ENCODE measurements at places on chromosomes 1 and 21. TPM values are rescaled to one million over a fixed set of nuclear protein-coding genes. Genes with fewer than 3 reads are reported as not detected.

YBEY gene
- total RNA-seq: 8.9 TPM

PROK1 gene
- 0.50 TPM for total RNA-seq

ASTN1 gene
- 0.13 TPM for total RNA-seq

EPHA2 gene
- 15.3 TPM for total RNA-seq

KRTAP20-4 gene
- total RNA-seq: not detected

ZBED6 gene
- total RNA-seq: 28.1 TPM

TAL1 gene
- total RNA-seq: 21.1 TPM

DAB1 gene
- total RNA-seq: 0.48 TPM

GJB5 gene
- not detected for total RNA-seq

SLC1A7 gene
- 0.19 TPM for total RNA-seq

SLFNL1 gene
- total RNA-seq: 0.72 TPM

DNA sequence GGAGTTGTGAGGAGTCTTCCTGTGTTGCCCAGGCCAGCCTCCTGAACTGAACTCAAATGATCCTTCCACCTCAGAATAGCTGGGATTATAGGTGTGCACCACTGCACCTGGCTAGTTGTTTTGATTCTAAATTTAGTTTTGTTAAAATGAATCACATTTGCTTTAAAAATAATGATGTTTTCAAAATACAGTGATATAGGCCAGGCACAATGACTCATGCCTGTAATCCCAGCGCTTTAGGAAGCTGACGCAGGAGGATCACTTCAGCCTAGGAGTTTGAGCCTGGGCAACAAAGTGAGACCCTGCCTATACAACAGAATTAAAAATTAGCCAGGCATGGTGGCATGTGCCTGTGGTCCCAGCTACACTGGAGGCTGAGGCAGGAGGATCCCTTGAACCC is 24.3 kb downstream of the RTCA start:
- no peak for DNase-seq

DNA sequence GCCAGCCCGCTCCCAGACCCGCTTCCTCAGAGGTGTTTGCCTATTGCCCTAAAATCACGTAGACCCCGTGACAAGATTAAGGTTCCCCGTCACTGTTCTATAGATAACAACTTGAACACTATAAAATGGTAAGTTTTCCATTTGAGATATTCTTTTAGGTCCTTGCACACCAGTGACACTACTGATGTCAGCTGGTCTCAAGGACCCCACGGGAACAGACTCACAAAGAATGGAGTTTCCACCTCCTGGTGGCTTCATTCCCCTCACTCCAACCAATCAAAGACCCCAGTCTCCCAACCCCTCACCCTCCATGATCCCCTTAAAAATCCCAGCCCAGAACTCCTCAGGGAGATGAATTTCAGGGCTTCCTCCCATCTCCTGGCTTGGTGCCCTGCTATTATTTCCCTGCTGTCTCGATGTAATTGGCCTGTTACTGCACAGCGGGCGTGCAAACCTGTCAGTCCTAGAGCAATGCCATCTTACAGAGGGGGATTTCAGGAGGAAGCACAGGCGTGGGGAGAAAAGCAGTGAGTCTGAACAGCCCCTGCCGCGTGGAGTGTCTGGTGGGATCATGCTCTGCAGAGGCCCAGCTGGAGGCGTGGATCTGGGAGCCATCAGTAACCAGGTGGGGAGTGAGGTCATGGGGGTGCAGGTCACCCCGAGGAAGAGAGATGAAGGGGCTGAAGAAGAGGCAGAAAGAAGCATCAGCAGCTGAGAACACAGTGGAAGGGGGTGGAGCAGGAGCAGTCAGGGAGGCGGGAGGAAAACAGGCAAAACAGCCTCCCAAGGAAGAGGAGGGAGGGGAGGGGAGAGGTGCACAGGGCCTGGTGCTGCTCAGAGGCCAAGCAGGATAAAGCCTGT is 35.1 kb upstream of the LBR start:
- DNase-seq: no peak

GRCh38 chr1:199135901-199136300 is 497.1 kb downstream of the PTPRC start:
- DNase-seq: no peak

GRCh38 chr1:199751962-199752687 is 275.4 kb upstream of the NR5A2 start:
- DNase-seq: no peak

DNA sequence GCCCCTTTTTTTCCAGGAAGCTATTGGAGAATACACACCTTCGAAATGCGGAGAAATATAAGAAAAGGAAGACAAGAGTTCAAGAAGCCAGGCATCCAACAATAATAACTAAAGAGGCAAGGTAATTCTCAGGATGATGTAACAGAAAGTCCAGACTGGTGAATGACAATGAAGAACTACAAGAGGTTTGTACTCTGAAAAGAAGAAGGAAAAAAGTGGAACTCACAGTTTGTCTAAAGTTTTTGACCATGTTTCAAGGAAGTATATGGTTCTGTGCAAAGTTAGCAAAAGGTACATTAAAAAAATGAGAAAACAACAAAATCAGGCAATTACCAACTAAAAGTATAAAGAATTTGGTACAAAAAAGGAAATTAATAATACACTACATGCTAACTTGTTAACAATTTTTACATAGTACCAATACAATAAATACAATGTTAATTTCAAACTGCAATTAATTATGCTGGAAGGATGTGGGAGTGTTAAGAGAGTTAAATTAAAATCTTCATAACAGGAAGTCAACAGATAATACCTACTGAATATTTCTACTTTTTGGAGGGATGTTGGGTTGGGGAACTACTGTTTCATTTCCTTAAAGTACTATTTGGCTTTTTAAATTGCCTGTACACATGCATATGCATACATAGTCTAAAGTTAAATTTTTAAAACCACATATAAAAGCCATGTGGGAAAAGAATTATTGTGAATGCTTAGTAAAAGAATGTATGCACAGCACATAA is 12.9 kb upstream of the CD55 start:
- no peak for DNase-seq

DNA sequence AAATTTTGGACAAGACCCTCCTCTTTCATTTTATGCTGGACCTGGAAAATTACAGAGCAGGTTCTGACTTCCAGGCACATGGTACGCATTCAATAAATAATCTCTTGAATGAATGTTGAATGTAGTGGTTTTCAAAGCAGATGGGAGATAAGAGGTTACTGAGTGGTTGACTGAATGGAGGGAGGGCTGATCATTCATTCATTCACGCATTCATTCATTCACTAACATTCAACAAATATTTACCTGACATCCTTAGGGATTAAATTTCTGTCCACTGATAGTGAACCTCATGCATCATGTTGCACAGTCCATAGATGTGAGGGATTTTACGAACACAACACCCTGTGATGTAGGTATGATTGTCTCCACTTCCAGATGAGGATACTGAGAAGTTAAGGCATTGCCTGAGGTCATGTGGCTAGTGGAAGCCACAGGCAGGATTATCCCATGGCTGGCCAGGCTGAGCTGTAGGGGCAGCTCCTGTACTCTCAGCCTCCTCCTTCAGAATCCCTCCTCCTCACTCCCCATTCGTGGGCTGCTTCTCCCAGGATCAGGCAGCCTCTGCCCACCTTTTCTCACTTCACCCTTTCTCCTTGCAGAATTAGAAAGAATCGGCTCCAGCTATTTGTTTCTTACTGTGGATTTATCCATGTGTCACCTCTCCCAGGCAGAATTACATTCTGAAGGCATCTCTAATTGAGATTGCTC is 48.4 kb upstream of the ATP5PO start:
- DNase-seq: no peak

DNA sequence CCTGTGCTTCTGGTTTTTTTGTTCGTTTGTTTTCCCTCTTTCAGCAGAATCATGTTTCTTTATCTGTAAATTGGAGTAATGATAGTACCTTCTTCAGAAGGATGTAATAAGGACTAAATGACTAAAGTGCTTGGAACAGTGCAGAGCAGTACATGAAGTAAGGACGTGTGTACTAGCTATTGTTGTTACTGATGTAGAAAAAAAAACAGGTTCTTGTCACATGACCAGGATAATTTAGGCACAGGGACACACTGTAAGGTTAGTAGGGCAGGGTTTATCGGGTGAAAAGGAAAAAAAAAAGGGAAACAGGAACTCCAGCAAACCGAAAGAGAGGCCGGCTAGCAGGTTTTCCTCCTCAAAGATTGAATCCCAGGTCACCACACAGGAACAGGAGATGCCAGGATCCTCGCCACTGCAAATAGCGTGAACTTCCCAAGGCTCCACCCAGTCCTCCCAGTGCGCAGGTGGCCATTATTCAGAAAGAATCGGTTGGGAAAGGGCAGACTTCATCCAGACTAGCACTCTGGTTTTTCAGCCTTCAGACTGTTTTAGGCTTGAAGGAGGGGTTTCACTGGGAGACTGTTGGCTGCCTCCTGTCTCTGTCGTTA is 63.8 kb upstream of the PRRC2C start:
- DNase-seq: no peak

GRCh38 chr1:174747613-174748012 is 252.1 kb upstream of the CACYBP start:
- no peak for DNase-seq

GRCh38 chr21:21200939-21201615 is 202.9 kb downstream of the NCAM2 start:
- DNase-seq: no peak

GRCh38 chr1:204499511-204500468 is 5.2 kb upstream of the PIK3C2B start:
- DNase-seq: no peak

GRCh38 chr1:201515895-201516294 is 9.0 kb upstream of the CSRP1 start:
- no peak for DNase-seq

DNA sequence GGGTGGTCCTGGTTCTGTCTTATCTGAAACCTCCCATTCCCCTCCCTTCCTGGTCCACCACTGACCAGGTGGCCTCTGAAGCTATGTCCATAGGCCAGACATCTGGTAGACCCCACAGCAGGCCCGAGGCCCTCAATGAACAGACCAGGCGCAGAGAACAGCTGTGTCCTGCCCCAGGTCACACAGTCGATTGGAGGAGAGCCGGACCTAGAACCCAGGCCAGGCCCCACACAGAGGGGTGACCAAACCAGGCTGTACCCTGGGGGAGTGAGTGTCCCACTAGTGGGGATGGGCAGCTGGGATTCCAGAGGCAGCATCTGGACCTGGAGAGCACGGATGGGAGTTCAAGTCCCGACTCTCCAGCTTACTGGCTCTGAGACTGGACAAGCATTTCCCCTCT is 29.2 kb downstream of the RNU1-1 start:
- no peak for DNase-seq

DNA sequence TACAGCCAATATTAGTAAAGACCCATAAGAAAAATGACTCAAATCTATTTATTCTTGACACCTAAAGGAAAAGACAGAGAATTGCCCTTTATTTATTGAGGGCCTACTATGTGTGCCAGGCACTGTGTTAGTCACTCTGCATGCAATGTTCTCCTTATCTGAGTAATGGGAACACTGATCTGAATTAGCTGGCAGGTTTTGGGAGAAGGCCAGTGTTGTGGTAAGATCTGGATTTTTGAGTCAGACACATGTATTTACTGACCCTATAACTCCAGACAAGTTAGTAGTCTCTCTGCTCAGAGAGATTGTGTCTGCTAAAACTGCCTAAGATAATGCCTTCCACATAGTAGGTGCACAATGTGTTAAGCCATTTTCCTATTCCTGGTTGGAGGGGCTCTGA is 17.3 kb downstream of the LCE4A start:
- no peak for DNase-seq

DNA sequence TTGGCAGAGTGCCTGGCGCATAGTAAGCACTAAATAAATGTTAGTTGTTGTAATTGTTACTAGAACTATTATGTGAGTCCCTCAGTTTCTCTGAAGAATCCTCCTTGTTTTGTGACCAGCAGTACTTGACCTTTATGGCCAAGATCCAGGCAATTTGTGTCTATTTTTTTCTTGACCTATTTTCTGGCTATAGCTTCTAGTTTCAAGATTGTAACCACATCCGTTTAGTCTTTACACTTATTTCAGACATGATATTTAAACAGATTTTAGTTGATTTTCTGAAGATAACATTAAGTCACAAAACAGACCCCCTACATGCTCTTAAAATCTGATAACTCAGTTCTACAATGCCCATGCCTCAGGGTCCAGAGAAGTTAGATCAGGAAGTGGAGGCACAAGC is 50.3 kb downstream of the CDC7 start:
- no peak for DNase-seq

- no peak for DNase-seq
Measured at GRCh38 chr21:33981391-33982101, 65.9 kb upstream of the ATP5PO start.

DNA sequence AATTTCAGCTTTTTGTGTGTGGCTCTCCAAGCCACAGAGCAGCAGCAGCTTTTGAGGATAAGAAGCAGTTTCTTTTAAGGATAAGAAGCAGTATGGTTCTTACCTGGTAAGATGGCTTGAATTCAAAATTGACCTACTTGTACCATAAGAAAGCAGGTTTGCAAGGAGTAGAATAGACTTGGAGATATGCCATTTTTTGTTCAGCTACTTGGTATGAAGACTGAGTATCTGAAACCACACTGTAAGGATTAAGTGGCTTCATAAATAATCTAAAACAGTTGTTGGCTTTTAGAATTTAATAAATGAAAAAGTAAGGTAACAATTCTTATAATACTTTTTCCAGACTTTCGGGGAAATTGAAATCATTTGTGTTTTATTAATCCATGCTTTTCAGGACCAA is 74.2 kb downstream of the ATF6 start:
- no peak for DNase-seq

DNA sequence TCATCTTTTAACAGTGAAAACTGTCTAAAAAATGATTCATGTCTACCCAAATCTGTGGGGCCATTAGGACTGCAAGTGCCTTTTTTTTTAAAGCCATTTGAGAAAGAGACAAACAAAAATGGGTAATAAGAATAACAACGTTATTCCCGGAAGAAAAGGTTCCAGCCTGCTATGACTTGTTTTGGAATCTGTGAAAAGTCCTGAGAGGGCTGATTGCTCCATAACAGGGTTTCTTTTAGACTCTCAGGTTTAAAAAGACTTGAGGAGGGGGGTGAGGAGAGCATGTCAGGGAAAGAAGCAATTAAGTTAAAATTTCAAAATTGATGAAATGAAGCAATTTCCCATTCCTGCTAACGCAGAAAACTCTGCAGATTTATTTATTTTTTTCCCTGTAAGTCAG is 56.4 kb downstream of the CACHD1 start:
- DNase-seq: no peak

- no peak for DNase-seq
Measured at GRCh38 chr21:17823846-17824245, 4.7 kb upstream of the C21orf91 start.

DNA sequence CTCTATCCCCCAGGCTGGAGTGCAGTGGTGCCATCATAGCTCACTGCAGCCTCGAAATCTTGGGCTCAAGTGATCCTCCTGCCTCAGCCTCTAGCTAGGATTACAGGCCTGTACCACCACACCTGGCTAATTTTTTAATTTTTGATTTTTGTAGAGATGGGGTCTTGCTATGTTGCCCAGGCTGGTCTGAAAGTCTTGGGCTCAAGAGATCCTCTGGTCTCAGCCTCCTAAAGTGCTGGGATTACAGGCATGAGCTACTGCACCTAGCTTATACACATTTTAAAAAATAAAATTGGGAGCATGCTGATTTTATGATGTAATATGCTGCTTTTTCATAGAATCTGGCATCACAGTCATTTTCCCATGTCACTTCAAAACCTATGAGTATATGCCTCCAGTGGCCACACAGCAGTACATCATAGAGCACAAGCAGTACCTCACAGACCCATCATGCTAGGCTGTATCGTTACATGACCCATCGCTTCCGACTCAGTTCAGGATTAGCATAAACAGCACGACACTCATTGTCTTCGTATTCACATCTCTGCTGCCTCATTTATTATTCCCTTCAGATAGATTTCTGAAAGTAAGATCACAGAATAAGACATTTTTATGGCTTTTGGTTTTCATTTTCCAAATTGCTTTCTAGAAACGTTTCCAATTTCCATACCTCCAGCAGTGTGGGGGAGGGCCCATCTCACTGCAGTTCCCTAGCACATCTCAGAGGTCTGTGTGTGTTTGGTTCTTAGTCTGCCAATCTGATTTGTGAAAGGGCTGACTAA is 35.9 kb upstream of the CCSAP start:
- no peak for DNase-seq
